ENCODE measurements at places on chromosomes 3 and 15.

- no peak for DNase-seq
Observed at GRCh38 chr3:6112546-6112945, 748.4 kb upstream of the GRM7 start.

- DNase-seq = no peak
Observed at GRCh38 chr15:70964058-70964457, 71.4 kb downstream of the LRRC49 start.

- DNase-seq = no peak
Observed at GRCh38 chr3:5994651-5995050, 807.1 kb downstream of the EDEM1 start.

DNA sequence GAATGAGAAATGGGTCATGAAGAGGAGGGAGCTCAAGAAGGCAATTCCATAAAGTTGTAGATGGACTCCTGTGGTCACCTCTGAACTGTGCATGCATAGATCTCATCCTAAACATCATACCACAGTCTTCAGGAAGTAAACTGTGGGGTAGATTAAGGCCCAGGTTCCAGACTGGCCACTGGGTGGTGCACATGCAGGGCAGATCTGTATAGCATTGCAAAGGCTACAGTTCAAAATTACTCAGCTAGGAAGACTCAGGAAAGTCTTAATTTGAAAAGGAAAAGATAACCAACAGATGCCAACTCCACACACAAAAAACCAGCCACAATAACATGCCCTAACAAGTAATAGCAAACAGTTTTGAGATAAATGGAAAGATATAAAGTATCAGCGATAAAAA is 20.3 kb downstream of the KY start:
- DNase-seq = no peak

- no peak for DNase-seq
Observed at GRCh38 chr15:90234096-90234988, at the start of gene GDPGP1. TSS of gene GDPGP1 (plus strand) at chr15:90234209. CDS start at chr15:90240909, 6,700 bp downstream.

DNA sequence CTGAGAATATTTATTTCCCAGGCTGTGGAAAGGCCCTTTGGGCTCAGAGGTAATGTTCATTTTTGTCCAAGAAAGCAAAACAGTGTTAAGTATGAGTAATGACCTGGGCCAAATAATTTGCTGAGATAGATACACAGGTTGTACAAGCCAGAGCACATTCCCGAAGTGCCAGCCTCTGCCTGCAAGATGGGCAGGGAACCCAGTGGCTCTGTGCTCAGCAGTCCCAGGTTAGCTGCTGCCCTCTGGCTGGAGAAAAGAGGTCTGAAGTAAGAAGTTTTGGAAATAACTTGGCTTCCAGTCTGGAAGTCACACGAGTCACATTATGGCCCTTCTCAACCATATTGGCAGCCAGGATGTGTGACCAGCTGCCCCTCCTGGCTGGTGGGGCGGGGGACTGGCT is 20.2 kb downstream of the MYZAP start:
- peak; percentile 85 for DNase-seq

- DNase-seq = peak; percentile 48
Observed at GRCh38 chr3:48016301-48016973, at the start of gene MAP4. TSS of gene MAP4 (minus strand) at chr3:48016416. CDS start at chr3:47998860, 17,556 bp downstream.

- no peak for DNase-seq
Observed at GRCh38 chr3:132225664-132226063, 91.5 kb upstream of the ACP3 start.

DNA sequence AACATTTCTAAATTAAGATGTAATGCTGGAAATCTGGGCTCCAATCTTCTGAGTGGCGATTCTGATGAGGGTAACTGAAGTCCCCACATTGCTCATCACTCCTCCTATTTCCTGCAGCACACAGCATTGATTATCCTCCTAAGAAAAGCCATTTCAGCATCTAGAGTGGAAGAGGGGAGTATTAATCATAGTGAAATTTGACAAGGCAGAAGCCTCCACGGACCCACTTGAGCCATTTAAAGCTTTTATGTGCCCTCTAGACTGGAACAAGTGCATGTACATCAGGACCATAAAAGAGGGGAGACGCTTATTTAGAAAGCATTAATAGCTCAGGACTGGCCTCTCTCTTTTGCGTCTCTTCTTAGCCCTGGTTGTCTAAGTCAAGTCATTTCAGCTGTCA is 25.8 kb downstream of the AQP9 start:
- no peak for DNase-seq

DNA sequence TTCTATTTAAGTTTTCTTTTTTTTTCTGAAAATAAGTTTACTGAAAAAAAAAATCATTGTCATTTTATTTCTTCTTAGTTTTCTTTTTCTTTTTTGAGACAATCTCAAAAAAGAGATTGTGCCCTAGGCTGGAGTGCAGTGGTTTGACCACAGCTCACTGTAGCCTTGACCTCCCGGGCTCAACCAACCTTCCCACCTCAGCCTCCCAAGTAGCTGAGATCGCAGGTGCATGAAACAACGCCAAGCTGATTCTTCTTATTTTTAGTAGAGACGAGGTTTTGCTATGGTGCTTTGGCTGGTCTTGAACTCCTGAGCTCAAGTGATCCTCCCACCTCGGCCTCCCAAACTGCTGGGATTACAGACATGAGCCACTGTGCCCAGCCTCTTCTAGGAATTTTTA is 65.7 kb upstream of the OSTN start:
- DNase-seq = no peak

DNA sequence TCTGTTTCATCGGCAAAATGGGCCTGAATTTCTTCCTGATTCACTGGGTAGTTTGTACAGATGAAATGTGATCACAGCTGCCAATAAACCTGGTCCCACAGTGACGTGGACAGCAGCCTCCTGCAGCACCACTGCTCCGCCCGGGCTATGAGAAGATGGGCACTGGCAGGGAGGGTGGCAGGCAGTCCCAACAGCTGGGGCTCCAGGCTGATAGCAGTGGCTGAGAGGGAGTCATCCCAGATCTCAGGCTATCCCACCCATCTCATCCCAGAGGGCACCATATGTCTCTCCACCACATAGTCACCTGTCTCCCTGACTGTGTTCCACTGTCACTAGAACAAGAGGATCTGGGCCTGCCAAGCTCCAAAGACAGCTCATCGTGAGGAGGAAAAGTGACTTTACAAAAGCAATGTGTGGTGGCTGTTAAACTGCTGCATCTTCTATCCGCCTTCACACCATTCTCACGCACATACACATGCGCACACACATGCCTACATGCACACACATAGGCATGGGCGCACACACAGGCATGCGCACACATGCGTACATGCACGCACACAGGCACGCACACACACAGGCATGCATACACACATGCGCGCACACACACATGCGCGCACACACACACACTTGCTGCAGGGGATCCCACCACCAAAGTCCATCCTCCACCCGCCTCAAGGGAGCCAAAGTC is 46.2 kb downstream of the RGMA start:
- no peak for DNase-seq

DNA sequence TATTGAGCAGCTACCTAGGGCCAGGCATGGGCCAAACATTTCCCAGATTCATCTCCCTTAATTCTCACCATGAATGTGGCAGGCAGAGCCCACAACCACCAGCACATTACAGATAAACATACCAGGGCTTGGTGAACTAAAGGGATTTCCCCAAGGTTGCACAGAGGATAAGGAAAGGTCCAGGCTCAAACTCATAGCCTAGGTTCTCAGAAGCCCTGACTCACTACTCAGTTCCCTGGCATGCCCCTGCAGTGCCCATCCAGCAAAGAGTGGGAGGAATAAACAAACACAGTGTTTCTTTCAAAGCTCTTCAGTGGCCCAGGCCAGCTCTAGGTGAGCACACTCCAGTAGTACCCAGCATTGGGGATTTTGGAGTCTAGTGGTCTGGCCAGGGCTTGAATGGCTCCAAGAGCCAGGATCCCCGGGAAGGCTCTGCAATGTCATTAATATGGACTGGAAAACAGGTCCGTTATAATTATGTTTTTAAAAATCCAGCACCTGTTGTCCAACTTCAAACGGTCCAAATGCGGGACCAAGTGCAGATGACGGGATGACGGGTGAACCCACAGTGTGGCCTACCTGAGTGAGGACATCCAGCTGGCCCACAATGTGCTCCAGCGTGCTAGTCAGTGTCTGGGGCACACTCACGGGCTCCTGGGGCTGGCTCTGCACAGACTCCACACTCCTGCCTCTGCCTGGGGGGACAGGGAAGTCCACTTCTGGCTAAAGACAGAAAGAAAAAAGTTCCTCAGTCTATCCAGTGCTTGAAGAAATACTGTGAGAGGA is 39.8 kb upstream of the DUSP7 start:
- no peak for DNase-seq

- no peak for DNase-seq
Observed at GRCh38 chr3:169923189-169923588, 11.8 kb downstream of the SAMD7 start.

GRCh38 chr15:55334371-55334770 is 15.3 kb downstream of the PIGB start:
- DNase-seq = no peak

GRCh38 chr15:59053482-59053881 is 51.5 kb upstream of the CCNB2 start:
- DNase-seq = no peak

DNA sequence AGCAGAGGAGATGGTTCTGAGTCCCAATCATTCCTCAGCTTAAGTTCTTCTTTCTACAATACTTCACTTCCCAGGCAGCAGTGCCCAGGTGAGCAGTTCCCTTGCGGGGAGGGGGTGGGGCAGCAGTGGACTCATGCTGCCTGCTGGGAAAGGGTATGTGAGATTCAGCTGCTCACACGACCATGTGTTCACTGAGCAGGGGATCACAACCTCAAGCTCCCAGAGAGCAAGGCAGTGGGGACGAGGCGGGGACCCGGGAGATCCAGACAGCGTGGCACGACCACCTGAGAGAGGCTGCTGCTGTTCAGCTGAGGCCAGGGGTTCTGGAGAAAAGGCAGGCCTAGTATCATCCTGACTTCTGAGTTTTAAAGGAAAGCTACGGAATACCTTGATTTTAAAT is 166.6 kb downstream of the XXYLT1 start:
- no peak for DNase-seq

DNA sequence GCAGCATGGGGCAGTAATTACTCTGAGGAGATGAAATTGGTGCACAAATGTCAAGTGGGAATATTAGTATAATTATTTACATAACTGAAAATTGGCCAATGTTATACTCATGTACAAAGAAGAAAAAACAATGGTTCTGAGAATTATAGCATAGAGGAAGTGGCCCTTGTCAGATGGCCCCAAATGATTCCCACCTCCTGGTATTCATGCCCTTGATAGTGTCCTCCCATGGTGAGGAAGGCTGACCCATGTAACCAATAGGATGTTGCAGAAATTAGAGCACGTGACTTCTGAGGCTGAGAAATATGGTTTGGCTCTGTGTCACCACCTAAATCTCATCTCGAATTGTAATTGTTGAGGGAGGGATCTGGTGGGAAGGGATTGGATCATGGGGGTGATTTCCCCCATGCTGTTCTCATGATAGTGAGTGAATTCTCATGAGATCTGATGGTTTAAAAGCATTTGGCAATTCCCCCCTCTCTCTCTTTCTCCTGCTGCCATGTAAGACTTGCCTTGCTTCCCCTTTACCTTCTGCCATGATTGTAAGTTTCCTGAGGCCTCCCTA is 368.5 kb downstream of the SHQ1 start:
- no peak for DNase-seq

DNA sequence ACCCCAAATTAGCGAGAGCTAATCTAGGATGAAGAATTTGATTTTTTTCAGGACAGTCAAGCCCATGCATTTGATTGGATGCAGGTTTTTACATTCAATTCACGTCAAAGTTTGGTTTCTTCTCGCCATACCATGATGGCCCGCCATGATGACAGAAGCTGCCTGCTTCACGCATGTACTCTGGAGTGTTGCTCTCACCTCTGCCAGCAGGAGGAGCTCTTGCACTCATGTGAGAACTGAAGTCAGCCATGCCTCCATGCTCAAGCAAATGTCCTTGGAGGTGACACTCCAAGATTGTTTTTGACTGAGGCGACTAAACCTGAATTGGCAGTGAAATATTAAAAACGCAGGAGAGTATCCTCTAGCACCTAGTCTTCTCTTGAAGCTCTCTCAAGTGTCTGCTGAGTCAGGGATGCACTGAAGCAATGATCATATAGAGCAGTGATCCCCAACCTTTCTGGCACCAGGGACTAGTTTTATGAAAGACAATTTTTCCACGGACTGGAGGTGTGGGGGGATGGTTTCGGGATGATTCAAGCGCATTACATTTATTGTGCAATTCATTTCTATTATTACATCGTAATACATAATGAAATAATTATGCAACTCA is 120.9 kb downstream of the SAMMSON start:
- DNase-seq = peak; percentile 88

- no peak for DNase-seq
Observed at GRCh38 chr15:28921919-28922706, 36.3 kb downstream of the APBA2 start.

GRCh38 chr3:14900881-14901873 is 46.2 kb upstream of the NR2C2 start:
- no peak for DNase-seq

DNA sequence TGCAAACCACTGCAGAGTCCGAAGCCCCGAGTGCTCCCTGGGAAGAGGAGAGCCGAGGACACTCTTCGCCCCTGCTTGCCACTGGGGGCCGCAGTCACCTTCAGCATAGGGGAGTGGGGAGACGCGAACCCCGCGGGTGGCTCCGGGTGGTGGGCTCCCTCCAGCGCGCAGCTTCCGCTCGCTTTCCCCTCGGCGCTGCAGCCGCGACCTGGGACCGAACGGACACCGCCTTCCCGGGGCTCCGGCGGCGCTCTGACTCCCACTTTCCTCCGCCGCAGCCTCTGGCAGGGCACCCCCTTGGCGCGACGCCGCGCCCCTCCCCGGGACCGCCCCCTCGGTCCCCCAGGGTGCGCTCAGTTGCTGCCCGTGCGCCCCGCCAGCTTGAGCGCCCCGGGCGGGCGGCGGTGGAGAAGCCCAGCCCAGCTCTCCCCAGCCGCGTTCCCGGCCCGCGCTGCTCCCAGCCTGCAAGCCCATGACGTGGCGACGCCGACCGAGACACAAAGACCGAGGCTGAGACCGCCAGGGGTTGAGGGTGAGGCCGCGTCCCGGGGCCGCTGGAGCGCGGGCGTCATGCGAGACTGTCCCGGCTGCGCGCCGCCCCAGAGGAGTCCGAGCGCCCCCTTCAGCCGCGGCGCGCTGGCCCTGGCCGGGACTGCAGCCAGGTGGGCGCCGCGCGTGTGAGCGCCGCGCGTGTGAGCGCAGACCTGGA is at the start of gene MINAR1:
TSS of gene MINAR1 (plus strand) at position 701 of the 709 bp plus-strand sequence. CDS start 23,812 bp downstream, outside the sequence.
- peak; percentile 44 for DNase-seq

Measured in Calu3 (cell line).